ENCODE measurements at places on chromosomes 2 and 18.

DNA sequence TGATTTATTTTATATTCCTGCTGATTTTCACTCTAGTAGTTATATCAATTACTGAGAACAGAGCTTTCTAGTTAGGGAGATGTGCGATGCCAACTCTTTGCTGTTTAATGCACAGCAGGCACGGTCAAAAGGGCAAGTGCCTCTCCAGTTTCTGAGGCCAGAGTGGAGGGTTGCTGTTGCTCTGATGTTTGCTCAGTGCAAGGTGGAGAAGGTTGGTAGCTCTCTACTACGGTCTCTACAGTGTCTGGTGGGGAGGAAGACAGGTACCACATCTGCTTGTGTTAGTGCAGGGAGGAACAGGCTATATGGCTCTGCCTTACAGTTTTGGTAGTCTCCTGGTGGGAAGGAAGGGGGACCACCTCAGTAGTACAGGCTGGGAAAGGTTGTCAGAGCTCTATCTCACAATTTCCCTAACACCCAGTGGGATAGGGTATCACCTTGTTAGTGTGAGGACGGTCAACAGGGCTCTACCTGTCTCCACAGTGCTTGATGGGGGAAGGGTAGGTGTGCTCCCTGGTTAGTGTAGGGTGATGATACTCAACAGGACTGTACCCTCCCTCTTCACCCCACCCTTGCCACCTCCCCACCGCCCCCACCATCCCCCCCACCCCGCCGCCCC, 85.9 kb downstream of the FANCL start:
- no peak for DNase-seq

DNA sequence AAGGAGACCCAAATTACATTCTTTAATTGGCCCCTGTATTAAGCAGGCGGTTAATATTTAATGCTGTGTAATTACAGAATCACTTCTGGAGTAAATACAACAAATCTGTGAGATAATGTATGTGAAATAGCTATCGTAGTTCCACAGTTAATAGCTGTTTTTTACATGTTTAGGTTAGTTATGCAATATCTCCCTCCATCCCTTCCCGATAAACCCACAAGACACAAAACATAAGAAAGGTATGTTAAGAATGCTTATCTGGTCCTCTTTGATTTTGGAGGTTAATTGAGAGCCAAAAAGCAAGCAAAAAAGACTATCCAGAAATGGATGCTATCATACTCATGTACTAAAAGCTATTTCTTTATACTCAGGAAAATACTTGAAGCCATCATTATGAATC, 49.1 kb downstream of the ZNF638 start:
- DNase-seq, result no peak

DNA sequence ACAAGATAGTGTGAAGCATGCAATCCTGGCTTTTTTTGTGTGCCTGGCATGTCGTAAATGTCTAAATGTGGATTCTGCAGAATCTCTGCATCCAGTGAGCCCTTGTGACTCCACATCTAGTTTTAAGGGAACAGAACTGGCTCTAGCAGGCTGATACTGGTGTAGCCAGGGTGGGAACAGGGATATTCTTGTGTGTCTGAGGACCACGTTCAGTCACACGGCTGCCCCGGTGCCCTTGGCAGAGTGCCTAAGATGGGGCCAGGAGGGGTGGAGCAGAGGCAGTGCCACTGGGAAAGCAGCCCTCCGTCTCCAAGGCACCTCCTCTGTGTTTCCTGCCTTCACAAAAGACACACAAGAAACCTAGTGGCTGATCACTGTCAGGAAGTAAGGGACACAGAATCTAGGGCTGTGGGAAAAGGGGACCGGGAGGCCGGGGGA, 91.5 kb upstream of the PARD3B start:
- peak; percentile 33 for DNase-seq

GRCh38 chr18:5238371-5238976, 41.4 kb upstream of the AKAIN1 start:
- peak; percentile 51 for DNase-seq

GRCh38 chr2:119223521-119224390, at the start of gene STEAP3:
Gene STEAP3, plus strand, starts transcription at chr2:119223834. Its CDS starts 7,179 bp downstream, at chr2:119231013.
- peak; percentile 87 for DNase-seq

DNA sequence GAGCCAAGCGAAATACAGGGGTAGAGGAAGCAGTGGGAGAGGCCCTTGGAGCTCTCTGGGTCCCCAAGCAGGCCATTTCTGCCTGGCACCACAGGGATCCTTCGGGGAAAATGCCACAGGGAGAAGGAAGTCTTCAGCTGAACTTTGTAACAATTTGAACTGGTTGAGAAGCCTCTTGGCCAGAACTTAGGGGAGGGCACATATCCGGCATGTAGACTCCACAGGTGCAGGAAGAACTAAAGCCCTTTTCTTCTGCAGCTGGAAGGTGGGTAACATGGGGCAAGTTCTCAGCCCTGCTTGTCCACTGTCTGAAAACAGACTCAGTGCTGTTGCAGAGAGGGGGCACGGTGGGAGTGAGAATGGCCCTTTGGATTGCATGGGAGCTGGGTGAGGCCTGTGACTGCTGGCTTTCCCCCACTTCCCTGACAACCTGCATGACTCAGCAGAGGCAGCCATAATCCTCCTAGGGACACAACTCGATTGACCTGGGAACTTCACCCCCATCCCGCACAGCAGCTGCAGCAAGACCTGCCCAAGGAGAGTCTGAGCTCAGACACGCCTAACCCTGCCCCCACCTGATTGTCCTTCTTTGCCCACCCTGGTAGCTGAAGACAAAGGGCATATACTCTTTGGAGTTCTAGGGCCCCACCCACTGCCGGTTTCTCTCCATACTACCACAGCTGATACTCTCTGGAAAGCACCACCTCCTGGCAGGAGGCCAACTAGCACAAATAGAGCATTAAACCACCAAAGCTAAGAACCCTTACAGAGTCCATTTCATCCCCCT, 101.6 kb upstream of the FAM136A start:
- no peak for DNase-seq

DNA sequence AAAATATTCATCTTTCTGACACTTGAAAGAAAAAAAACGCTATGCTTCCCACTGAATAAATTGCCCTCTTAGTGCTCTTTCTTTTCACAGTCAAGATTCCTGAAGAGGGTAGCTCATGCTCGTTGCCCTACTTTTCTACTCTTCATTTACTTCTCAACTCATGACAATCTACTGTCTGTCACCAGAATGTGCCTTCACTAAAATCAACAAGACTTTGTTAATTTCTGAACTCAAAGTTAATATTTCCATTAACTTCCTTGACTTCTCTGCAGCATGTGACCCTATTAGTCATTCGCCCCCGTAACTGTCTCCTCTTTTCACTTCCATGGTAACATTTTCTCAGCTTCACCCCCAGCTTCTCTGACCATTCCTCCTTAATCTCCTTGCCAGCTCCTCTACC, 98.9 kb upstream of the MAPRE2 start:
- DNase-seq, result no peak

DNA sequence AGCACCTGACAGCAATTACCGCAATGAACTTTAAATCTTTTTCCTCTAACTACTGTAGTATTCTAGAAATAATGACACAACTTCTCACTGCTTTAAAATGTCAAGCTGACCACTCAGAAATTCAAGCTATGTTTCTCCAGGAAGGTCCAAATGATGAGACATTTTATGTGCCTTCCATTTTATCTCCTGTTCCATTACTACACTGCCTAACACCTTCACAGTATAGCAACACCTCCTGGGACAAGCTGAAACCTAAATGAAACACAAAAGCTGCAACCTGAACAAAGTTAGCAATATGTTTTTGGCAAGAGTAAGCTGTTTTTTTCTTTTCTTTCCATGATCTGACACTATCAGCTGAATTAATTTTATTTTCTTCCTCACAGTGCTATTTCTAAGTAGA, 81.9 kb downstream of the IKZF2 start:
- no peak for DNase-seq

GRCh38 chr2:14256890-14257289, 375.6 kb upstream of the LRATD1 start:
- DNase-seq, result no peak

DNA sequence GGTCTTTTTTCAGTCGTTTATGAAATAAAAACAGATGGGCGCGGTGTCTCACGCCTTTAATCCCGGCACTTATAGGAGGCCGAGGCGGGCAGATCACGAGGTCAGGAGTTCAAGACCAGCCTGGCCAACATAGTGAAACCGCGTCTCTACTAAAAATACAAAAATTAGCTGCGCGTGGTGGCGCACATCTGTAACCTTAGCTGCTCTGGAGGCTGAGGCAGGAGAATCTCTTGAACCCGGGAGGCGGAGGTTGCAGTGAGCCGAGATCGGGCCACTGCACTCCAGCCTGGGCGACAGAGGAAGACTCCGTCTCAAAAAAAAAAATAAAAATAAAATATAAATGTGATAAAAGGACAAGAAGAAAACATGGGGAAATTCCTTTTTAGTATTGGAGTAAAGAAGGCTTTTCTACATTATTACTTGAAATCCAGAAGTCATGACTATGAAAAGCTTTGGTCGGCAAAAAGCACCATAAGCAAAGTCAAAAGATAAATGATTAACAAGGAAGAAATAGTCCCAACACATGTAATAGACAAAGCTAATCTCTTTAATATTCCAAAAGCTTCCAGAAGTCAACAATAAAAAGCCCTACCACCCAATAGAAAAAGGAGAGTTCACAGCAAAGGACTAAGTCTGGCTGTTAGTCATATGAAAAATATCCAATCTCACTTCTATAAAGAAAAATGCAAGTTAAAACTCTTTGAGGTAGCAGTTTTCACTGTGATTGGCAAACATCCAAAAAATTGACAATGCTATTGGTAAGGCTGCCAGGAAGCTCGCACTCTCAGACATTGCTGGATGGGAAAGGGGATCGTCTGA, 1.4 kb upstream of the FAM168B start:
- DNase-seq, result no peak

DNA sequence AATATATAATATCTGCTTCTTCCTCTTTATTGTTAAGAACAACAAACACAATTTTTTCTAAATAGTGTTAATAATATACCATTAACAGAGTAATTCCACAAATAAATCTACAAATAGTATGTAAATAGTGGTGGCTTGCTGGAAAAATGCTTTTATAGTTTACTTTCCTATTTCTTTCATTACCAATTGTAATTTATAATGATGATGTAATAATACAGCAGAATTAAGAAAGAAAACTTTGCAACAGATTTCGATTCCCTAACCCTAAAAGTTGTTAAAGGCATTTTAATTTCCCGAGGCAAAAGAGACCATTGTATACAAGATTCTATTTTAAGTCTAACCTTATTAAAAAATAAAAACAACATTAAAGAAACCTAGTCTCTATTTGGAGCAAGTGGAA, 307.9 kb downstream of the CCDC178 start:
- DNase-seq, result no peak

DNA sequence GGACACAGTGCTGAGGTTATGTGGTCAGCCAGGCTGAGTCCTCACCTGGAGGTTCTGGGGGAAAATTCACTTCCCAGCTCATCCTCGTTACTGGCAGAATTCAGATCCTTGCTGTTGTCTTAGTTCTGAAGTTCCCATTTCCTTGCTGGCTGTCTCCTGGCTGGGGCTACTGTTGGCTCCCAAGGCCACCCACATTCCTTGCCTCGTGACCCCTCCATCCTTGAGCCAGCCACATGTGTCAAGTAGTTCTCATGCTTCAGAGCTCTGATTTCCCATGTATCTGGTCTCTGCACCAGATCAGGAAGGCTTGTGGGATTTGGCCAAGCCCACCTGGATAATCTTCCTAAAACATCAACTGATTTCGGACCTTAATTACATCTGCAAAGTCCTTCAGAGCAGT, 38.1 kb upstream of the RFX8 start:
- DNase-seq, result no peak

- DNase-seq, result no peak
Observed at GRCh38 chr18:79644666-79645057, 34.9 kb upstream of the CTDP1 start.

GRCh38 chr2:201156640-201157039, 26.3 kb upstream of the CASP10 start:
- DNase-seq, result no peak

- DNase-seq, result no peak
Observed at GRCh38 chr2:142965443-142965842, 88.0 kb downstream of the KYNU start.

- no peak for DNase-seq
Observed at GRCh38 chr2:172986040-172986439, 89.6 kb upstream of the MAP3K20 start.

DNA sequence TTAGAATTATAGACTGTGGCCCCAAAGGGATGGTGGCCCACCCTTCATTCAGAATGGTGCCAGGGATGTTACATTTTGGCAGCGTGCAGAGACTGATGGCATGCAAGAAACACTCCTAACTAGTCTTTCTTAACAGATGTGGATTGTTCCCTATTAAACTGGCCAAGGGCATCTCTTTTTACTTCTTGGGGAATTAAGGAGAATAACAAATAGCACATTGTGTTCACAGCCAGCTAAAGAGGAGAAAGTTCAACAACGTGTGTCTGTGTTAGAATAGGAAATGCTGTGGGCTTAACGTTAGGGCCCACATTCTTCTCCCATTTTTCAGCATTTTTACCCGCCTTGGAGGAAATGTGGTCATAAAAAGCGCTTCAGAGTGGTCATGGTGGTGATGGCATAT, 404.8 kb downstream of the CDH2 start:
- no peak for DNase-seq

- no peak for DNase-seq
Observed at GRCh38 chr2:230347659-230348305, 20.8 kb downstream of the SP140L start.

DNA sequence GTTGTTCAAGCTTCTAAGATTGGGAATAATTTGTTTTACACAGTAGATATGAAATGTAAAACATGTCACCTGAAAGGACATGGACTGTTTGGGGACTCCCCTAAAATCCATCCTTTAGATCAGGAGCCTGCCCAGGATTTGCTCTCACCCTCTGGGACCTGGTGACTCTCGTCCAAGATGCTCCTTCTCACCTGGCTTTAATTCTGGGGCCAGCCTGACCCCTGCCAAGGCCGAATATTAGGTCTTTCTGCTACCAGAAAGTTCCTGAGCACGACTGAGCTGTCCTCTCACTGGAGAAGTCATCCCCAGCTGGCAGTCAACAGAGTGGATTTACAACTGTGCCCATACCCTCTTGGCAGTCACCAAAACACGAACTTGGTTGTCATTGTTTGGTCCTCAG, 25.3 kb downstream of the PTPN18 start:
- DNase-seq, result no peak

- no peak for DNase-seq
Observed at GRCh38 chr2:96144481-96145035, 682 bp downstream of the DUSP2 start.

- DNase-seq, result no peak
Observed at GRCh38 chr2:33291278-33292013, 185.0 kb upstream of the RASGRP3 start.

DNA sequence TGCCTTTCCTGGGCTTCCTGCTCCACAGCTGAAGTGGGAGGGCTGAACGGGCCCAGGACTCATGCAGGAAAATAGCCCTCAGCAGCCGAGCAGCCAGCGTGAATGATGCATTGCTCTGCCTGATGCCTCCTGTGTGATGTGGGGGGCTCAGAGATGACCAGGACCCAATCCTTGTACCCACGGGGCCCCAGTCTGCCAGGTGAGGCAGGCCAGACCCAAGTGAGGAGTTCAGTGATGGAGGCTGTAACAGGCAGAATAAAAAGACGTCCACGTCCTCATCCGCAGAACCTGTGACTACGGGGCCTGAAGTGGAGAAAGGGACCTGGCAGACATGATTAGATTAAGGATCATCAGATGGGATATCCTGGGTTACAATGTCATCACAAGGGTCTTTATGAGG, 194.9 kb upstream of the HDAC4 start:
- DNase-seq, result no peak

Measured in left cardiac atrium (tissue), 4 donors.